ENCODE measurements at places on chromosomes 11 and 22.
A peak's percentile ranks its signal among the peaks of the same experiment; 100 is the strongest.

GRCh38 chr11:96424693-96425092, 34.9 kb downstream of the JRKL start:
- DNase-seq, result no peak

- DNase-seq, result peak; percentile 62
Measured at GRCh38 chr11:10459029-10459970, 4.2 kb downstream of the AMPD3 start.

- no peak for DNase-seq
Measured at GRCh38 chr11:28770806-28771205, 662.6 kb downstream of the METTL15 start.

- DNase-seq, result no peak
Measured at GRCh38 chr22:26481112-26481693, 2.4 kb downstream of the HPS4 start.

GRCh38 chr11:94796190-94796580, 28.0 kb downstream of the AMOTL1 start:
- DNase-seq, result no peak

GRCh38 chr11:5188201-5188600, 12.3 kb downstream of the OR51V1 start:
- DNase-seq, result no peak

GRCh38 chr11:67572747-67573419, 10.7 kb upstream of the GSTP1 start:
- DNase-seq, result peak; percentile 77

GRCh38 chr11:127103586-127104388, 103.2 kb upstream of the KIRREL3 start:
- no peak for DNase-seq

- no peak for DNase-seq
Measured at GRCh38 chr22:36279219-36279666, 26.3 kb downstream of the APOL1 start.

- no peak for DNase-seq
Measured at GRCh38 chr22:36100134-36100824, 60.3 kb downstream of the APOL3 start.

- no peak for DNase-seq
Measured at GRCh38 chr11:76579056-76579751, 91.3 kb downstream of the LRRC32 start.

GRCh38 chr11:112797648-112798293, 163.4 kb upstream of the NCAM1 start:
- peak; percentile 75 for DNase-seq

- DNase-seq, result no peak
Measured at GRCh38 chr11:12226093-12226492, 115.7 kb downstream of the MICAL2 start.

GRCh38 chr11:132298357-132298756, 927.9 kb downstream of the NTM start:
- DNase-seq, result no peak

DNA sequence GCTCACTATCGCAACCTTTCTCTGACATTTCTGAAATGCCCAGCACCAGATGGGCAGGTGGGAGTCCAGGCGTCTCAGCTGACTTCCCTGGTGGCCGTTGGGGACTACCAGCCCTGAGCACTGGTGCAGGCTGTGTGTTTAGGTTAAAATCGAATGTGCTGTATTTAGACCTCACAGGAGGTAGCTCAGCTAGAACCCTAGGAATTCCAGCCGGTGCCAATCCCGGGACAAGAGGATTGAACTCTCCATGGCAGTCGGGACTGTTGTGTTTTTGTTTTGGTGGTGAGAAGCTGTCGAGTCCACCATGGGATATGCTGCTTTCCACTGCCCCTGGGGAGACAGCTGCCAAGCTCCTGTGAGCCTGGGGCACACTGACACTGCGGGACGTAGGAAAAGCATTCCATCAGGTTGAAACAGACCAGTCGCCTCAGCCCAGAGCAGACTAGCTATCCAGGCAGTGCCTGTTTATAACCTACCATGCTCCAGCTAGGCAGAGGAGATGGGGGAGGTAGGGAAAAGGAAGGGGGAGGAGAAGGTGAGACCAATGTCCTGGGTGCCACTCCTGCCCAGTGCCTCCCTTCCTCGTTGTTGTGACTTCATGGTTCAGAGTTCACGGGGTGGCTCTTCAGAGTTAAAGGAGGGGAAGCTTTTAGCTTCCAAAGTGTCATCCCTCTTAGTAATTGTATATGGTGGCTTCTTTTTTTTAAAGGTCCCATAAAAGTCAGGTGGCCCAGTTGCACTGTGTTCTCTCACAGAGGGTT, 53.0 kb downstream of the MICAL2 start:
- no peak for DNase-seq

DNA sequence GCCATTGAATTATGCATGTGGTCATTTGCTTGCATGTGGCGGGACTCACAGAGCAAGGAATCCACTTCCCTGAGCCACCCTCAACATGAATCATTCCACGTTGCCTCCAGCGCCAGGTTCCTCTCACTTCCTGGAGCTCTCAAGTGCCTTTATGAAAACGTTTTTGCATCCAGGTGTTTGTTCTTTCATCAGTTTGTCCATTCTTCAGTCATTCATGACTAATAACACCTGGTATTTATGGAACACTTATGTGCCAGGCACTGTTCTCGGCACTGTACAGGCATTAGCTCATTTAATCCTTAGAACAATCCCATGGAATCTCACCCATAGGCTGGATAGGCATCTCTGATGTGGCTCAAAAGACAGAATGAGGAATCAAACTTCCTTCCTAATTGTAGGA, 256.1 kb upstream of the SYN3 start:
- DNase-seq, result no peak

GRCh38 chr22:19150482-19151328, 613 bp upstream of the GSC2 start:
- no peak for DNase-seq

DNA sequence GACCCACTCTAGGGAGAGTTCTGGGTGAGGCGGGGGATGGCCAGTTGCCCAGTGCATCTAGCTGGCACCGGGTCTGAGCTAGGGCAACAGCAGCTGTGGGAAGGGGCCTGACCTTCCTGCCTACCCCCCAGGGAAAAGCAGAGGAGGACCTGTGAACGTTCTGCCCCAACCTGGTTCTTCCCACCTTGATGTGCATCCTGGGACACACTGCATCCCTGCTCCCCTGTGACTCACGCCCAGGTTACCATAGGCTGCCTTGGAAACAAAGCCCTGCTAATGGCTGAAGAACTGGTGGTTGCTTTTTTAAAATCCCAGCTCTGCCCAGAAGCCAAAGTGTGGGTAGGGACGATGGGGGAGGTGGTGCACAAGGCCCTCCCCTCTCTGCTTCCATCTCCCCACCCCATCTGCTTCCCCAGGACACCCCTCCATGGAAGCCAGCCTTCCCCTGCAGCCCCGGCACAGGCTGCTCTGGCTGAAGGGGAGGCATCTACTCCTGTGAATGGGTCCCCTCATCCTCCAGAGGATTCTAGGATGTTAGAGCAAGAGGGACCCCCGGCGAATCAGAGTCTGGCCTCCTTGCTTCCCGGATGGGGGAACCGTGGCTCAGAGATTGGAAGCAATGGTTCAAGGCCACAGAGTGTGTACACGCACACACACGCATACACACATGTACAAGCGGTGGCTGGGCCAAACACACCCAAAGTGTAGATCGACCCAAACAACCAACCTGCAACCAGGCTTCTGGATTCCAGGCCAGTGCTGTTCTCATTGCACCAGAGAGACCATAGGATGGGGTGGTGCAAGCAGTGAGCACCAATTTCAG, 7.6 kb upstream of the C11orf96 start:
- no peak for DNase-seq

DNA sequence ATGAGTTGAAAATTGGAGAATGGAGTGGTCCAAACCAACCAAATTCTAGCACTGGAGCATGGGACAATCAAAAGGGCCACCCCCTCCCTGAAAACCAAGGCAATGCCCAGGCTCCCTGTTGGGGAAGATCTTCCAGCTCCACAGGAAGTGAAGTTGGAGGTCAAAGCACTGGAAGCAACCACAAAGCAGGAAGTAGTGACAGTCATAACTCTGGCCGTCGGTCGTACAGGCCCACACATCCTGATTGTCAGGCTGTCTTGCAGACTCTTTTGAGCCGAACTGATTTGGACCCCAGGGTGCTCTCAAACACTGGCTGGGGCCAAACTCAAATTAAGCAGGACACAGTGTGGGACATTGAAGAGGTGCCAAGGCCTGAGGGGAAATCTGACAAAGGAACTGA, 80.5 kb upstream of the ADSL start:
- no peak for DNase-seq

- DNase-seq, result no peak
Measured at GRCh38 chr11:92768121-92768840, 201.2 kb upstream of the MTNR1B start.

DNA sequence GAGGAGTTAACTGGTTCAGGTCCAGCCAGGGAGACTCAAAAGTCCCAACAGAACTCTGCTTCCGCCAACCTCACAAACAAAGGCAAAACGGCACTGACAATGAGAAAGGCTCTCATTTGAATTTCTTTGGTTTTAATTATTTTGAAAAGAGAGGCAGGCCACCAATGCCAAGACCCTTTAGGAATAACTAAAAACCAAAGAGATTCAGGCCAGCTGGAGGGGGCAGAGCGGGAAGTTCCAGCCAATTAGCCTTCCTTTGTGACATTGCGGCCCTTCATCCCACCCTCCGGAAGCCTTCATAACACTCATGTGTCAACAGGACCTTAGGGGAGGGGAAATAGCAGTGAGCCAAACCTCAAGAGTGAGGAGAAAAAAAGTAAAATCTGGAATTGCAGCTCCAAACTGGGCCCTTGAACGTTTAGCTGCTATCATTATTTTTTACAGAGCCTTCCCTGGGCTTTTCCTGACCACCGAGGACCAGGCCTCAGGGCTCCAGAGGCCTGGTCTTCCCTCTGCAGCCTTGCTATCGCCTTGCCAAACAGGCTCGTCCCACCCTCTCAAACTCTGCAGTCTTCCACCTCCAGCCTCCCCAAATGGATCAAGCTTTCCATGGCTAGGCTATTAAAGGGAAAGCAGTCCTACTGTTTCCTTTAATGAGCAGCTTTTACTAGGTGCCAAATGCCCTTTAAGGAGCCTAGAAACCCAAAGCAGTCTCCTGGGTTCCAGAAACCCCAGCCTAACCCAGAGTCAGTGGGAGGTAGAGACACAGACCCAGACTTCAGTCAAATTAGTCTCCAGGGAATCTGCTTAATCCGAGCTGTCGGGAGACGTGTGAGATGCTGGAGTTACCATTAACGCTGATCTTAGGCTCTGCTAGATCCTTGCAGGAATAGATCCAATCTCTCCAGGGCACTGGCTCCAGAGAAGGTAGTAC, 114.2 kb downstream of the CCDC34 start:
- DNase-seq, result no peak

DNA sequence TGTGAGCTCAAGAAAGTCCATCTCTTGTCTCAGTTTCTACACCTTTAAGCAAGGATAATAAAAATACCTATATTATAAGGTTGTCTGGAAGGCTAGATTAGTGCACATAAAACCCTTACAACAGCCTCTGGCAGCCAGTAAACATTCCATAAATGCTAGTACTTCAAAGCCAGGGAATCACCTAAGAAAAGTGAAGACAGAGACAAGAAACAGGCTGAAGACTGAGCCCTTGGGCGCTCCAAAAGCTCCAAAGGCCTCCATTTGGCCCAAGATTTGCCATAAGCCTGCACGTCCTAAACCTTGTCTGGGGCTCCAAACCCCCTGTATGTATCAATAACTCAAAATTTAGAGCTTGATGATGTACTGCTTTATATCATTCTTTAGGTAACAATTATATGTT, 52.2 kb upstream of the AKIP1 start:
- no peak for DNase-seq

- no peak for DNase-seq
Measured at GRCh38 chr11:84899134-84899533, 728.0 kb downstream of the DLG2 start.

GRCh38 chr22:39290724-39291161, 28.7 kb downstream of the RPL3 start:
- peak; percentile 74 for DNase-seq

- DNase-seq, result no peak
Measured at GRCh38 chr11:89381094-89381493, 110.1 kb downstream of the NOX4 start.

DNA sequence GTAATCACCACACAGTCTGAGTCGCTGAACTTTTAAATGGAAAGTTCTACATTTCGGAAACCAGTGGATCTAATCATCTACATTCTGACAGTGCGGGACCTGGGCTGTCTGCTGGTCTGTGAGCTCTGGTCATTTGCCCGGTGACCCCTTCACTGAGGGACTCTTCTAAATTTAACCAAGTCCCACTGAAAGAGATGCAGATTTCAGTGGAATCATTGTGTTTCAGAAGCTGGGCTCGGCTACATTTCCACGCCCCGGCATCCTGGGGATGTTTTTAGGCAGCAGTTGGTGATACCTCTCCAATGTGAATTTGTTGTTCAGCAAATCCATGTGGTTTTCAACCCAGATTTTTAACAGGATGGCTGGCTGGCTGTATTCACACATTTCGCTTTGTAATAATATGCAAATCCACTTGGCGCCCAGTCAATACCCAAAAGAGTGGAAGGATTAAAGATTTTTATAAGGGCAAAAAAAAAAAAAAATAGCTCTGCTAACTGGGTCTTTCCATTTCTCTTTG, 145.5 kb upstream of the RASSF10 start:
- no peak for DNase-seq

DNA sequence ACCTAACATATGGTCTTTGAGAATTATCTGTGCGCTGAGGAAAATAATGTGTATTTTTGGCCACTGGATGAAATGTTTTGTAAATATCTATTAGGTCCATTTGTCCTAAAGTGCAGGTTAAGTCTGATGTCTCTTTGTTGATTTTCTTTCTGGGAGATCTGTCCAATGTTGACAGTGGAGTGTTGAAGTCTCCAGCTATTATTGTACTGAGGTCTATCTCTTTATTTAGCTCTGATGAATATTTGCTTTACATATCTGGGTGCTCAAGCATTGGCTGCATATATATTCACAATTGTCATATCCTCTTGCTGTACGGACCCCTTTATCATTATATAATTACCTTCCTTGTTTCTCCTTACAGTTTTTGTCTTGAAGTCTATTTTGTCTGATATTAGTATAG, 833.8 kb downstream of the DLG2 start:
- no peak for DNase-seq

DNA sequence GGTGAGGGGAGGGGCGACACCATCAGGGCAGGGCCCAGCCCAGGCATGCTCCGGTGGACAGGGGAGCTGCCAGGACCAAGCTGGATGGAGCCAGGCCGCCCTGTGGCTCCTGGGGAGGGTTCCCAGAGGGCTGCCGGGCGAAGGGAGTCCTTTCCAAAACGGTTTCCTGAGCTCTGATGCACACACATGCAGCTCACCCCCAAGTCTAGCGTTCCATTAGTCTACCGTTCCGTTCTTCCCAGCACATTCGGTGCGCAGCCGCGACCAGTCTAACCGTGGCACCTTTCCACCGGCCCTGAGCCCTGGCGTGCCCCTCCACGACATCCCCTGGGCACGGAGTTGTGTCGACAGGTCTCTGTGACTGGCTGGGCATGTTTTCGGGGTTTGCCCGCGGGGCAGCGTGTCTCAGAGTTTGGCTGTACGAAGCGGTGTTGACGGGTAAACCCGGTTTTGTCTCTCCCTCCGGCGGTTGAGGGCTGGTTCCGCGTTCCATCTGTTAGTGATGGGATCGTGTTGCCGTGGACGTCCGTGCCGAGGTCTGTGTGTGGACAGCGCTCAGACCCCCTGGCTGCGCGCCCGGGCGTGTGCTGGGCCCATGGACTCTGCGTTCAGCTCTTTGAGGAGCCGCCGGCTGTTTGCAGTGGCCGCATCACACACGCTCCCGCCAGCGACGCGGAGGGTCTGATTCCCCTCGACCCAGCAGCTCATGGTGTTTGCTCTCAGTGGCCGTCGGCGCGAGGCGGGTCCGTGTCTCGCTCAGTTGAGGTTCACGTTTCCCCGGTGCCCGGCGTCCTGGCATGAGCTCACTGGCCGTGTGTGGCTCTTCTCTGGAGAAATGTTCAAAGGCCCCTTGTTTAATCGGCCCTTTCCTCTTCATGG, 121.2 kb downstream of the IGLL1 start:
- no peak for DNase-seq

GRCh38 chr11:67055812-67056211, 835 bp upstream of the RHOD start:
- DNase-seq, result no peak
